Heart left ventricle (tissue), 16 donors: ENCODE measurements at places on chromosomes 3 and 15. TPM values are rescaled to one million over a fixed set of nuclear protein-coding genes. Genes with fewer than 3 reads are reported as not detected.

The LTK gene
- total RNA-seq: 0.16 TPM

DNA sequence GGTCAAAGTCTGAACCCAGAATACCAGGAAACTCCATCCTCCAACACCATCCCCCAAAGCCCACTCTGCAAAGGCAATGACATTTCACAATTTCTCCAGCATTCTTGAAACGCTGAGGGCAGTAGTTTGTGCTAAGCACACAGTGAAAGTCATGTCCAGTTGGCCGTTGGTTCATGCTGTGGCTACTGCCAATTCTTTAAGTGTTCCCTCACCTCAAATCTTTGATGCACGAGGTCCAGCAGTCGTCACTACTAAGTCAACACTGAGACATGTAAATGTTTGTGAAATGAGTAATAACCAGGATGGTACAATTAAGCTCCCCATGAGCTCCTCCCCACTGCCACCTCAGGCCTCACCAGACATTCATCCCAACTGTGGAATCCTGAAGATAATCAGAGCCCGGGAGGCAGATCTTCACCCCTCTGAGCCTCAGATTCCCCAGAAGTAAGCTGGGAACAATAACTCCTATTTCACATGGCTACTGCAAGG lies 7.0 kb downstream of the SUCLG2 start:
- no peak overlapping the region for H3K27ac ChIP-seq
- H3K4me1 ChIP-seq: peaks cover 46% of the 10 kb centered on the region
- no peak overlapping the region for H3K4me3 ChIP-seq
- no peaks in the 10 kb centered on the region for H3K27me3 ChIP-seq
- H3K36me3 ChIP-seq: no peaks in the 10 kb centered on the region
- DNase-seq: no peak

GRCh38 chr3:115831864-115832263 lies 208.6 kb downstream of the GAP43 start:
- no peak for DNase-seq
- no peaks in the 10 kb centered on the region for H3K36me3 ChIP-seq
- H3K27ac ChIP-seq: no peak overlapping the region
- no peaks in the 10 kb centered on the region for H3K4me1 ChIP-seq
- H3K4me3 ChIP-seq: no peak overlapping the region

The GOLGA8K gene
- total RNA-seq: 0.32 TPM

The MORC1 gene
- total RNA-seq: not detected

The PTX3 gene
- total RNA-seq: 0.17 TPM

The SPESP1 gene
- total RNA-seq: 11.0 TPM

The SERPINI1 gene
- 18.5 TPM for total RNA-seq

GRCh38 chr3:141353652-141354495 lies 14.4 kb upstream of the ZBTB38 start:
- no peak overlapping the region for H3K27ac ChIP-seq
- no peak for DNase-seq
- no peaks in the 10 kb centered on the region for H3K36me3 ChIP-seq
- H3K4me1 ChIP-seq: no peaks in the 10 kb centered on the region

DNA sequence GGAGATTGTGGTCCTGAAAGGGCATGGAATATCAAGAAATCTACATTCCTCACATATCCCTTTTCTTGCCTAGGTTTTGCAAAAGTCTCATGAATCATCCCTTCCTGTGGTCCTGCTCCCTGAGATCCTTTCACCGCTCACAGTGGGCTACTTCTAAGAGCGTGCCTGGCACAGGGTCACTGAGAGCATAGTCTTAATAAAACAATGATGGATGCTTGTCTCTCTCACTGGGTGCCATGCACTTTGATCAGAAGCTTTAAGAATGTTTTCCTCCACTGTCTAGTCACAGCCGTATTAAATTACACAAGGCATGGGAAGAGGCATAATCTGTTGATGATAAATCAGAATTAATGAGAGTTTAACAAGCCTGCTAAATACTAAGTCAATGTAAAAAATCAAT lies 269.7 kb upstream of the ATP10A start:
- H3K27ac ChIP-seq: no peak overlapping the region
- no peak overlapping the region for H3K4me3 ChIP-seq
- DNase-seq: no peak

GRCh38 chr3:123773681-123774431 lies 110.3 kb downstream of the MYLK start:
- H3K27ac ChIP-seq: no peak overlapping the region
- no peak overlapping the region for H3K4me3 ChIP-seq
- H3K27me3 ChIP-seq: no peaks in the 10 kb centered on the region
- H3K36me3 ChIP-seq: no peaks in the 10 kb centered on the region

- H3K27me3 ChIP-seq: no peaks in the 10 kb centered on the region
- H3K4me3 ChIP-seq: no peak overlapping the region
- DNase-seq: no peak
Observed at GRCh38 chr15:88322461-88322860, 65.9 kb upstream of the NTRK3 start.

DNA sequence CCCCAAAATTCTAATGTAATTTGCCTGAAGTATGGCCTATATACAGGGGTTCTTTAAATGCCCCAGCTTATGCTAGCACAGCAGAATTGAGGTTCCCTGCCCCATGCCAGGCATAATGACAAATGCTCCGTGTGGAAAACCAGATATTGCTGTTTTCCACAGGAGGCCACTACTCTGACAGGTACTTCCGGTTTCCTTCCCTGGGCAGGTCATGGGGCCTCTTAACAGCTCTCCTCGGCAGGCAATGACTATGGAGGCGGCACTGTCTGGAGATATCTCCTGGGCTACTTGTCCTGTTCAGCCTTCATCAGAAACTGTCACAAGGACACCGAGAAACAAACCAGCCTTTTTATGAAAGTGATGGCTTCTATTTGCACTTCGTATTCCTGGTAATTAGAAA lies 54.8 kb downstream of the SLC7A14 start:
- DNase-seq: no peak
- H3K27me3 ChIP-seq: peaks cover 4% of the 10 kb centered on the region
- no peaks in the 10 kb centered on the region for H3K36me3 ChIP-seq
- no peak overlapping the region for H3K4me3 ChIP-seq
- no peak overlapping the region for H3K27ac ChIP-seq

The CPB1 gene
- not detected for total RNA-seq

The RPL35A gene
- 733 TPM for total RNA-seq

The CCNDBP1 gene
- total RNA-seq: 63.1 TPM

The SLCO2A1 gene
- total RNA-seq: 9.6 TPM

- no peak for DNase-seq
- H3K27me3 ChIP-seq: no peaks in the 10 kb centered on the region
- H3K36me3 ChIP-seq: no peaks in the 10 kb centered on the region
- no peaks in the 10 kb centered on the region for H3K4me1 ChIP-seq
- no peak overlapping the region for H3K4me3 ChIP-seq
- H3K27ac ChIP-seq: no peak overlapping the region
Observed at GRCh38 chr15:72982714-72983113, 69.5 kb upstream of the NEO1 start.

- no peaks in the 10 kb centered on the region for H3K27me3 ChIP-seq
- H3K4me3 ChIP-seq: no peak overlapping the region
- H3K4me1 ChIP-seq: peaks cover 12% of the 10 kb centered on the region
- no peaks in the 10 kb centered on the region for H3K36me3 ChIP-seq
- DNase-seq: no peak
- H3K27ac ChIP-seq: no peak overlapping the region
Observed at GRCh38 chr3:134294302-134295280, 43.9 kb upstream of the RYK start.

The MESP1 gene
- 5.3 TPM for total RNA-seq
